ENCODE measurements at places on chromosomes 2 and 18.

GRCh38 chr2:6864923-6865345, 773 bp downstream of the CMPK2 start:
- no peak for DNase-seq

GRCh38 chr2:24762518-24762917, 30.7 kb downstream of the PTRHD1 start:
- DNase-seq = no peak

DNA sequence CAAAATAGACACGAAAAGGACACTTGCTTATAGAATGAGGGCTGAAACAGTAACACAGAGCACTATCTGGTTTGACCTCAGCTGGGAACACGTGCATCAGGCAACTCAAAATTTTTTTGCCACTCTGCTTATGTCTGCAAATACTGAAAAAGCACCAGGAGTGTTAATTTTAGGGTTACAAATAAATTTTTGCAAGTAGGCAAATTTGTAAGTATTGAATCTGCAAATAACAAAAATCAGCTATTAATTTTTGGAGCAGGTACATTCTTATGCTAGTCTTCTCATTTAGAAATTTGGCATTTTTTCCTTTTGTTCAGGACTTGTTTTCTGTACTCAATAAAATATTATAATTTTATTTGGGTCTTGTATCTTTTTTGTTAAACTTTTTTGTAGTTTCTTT, 29.7 kb downstream of the DYTN start:
- DNase-seq = no peak

DNA sequence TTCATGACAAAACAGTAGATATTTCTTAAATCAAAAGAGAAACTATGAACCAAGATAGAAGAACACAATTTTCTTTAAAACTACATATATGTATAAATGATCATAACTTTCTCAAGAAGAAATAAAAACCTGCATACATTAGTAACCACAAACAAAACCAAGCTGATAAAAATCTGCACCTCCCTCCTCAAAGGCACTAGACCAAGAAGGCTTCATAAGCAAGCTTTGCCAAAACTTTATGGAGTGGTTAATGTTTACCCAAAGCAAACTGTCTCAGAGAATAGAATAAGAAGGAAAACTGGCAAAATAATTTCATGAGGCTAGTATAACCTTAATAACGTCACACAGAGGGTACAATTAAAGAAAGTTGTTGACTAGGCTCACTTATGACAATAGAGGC, 138.3 kb downstream of the ZBTB7C start:
- DNase-seq = no peak

GRCh38 chr2:209662021-209662420, 109.6 kb upstream of the UNC80 start:
- peak; percentile 25 for DNase-seq

GRCh38 chr2:231927566-231927890, 1.3 kb upstream of the NPPC start:
- no peak for DNase-seq

- no peak for DNase-seq
Observed at GRCh38 chr18:24949908-24950307, 402.1 kb downstream of the ZNF521 start.

DNA sequence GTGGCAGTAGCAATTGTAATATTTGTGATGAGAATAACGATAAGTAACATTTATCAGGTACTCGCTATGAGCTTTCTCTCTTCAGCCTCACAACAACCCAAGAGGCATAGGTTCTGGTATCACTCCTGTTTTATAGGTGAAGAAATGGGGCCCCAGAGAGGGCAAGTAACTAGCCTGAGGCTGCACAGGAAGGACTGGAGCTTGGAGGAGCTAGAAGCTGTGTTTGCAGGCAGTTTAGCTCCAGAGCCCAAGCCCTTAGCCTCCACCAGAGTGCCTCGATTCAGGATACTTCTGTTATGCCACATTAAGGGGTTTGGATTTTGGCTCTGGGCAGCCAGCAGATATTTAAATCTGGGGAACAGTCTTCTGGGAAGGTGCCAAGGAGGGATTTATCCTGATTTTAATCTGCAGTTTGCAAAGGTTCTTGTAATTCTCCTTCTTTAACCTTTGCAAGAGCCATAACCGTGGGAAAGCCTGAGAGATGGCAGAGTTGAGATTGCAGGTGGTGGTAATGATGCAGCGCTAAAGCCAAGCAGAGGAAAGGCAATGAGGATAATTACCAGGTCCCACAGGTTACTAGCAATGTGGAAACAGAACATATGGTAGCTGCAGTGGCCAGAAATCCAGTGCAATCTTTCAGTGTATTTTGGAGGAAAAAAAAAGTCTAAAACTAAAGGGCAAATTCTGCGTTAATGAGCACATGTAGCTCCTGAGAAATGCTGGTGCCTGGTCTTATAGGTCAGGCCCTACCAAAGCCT, 9.1 kb downstream of the MOCOS start:
- DNase-seq = no peak
